ENCODE measurements at places on chromosomes 6 and 20. TPM values are rescaled to one million over a fixed set of nuclear protein-coding genes. Genes with fewer than 3 reads are reported as not detected.

Gene RGS19
- total RNA-seq: 12.9 TPM

Gene SLC9A8
- 10.4 TPM for total RNA-seq

Gene CLPSL1
- total RNA-seq: not detected

Gene PHACTR3
- 43.8 TPM for total RNA-seq

Gene RRBP1
- total RNA-seq: 12.0 TPM

Gene CD40
- total RNA-seq: 0.92 TPM

Gene WFDC5
- not detected for total RNA-seq

Gene PCED1A
- 18.0 TPM for total RNA-seq

Gene KHDC3L
- total RNA-seq: not detected

Gene SPATS1
- total RNA-seq: 1.2 TPM

Gene TRIM31
- total RNA-seq: not detected

Gene PTCHD4
- total RNA-seq: 20.3 TPM

Gene ADNP
- 67.8 TPM for total RNA-seq

Gene TSPO2
- not detected for total RNA-seq

Gene DEFB116
- total RNA-seq: not detected

Gene MAVS
- 12.7 TPM for total RNA-seq

Gene CBFA2T2
- 23.5 TPM for total RNA-seq

Gene BCAS1
- total RNA-seq: 11.8 TPM

Gene GSTA2
- not detected for total RNA-seq

Gene DEFB132
- not detected for total RNA-seq

Gene ZKSCAN4
- 9.0 TPM for total RNA-seq

Gene SAPCD1
- total RNA-seq: 2.1 TPM

Gene SPEF1
- total RNA-seq: 5.1 TPM

Gene BHLHE23
- not detected for total RNA-seq

Gene GHRH
- 2.3 TPM for total RNA-seq

Gene FAM209B
- total RNA-seq: not detected

Gene SLC4A11
- not detected for total RNA-seq

Gene PSORS1C1
- not detected for total RNA-seq

Gene HEY2
- 2.8 TPM for total RNA-seq

Gene SNX21
- total RNA-seq: 21.0 TPM

Measured in diencephalon (tissue), 1 donor.